Vagina (tissue), 2 donors: ENCODE measurements at places on chromosomes 1 and 21.

- DNase-seq = no peak
Measured at GRCh38 chr1:42838482-42839190, 7.8 kb upstream of the ZNF691 start.

DNA sequence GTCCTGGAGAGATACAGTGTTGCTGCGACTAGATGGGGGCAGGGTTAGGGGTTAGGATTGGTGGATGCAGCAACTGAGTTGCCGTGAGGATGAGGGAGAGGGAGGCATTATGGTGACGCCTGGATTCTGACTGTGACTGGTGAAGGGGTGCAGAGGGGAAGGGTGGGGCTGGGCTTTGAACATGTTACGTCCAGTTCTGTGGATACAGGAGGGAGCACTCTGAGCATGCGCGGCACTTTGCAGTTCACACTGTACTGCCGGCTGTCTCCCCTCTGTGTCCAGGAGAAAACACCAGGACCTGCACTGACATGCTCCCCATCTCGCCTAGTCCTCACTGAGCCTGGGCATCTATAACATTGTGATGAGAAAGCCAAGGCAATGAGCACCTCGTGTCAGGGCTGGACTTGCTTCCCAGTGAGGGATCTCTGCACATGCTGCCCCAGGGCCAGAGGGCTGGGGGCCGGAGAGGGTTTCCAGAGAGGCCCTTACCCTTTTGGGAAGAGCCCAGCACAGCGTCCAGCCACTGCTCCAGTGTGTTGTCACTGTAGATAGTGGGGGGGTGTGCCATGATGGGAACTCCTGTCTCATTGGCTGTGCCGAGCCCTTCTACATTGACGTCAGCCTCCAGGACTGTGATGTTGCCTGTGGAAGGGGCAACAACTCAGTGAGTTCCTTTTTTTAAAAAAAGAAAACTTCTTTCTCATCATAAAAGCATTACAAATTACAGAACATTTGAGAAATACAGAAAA, 7.6 kb downstream of the FAM151A start:
- peak; percentile 85 for DNase-seq

DNA sequence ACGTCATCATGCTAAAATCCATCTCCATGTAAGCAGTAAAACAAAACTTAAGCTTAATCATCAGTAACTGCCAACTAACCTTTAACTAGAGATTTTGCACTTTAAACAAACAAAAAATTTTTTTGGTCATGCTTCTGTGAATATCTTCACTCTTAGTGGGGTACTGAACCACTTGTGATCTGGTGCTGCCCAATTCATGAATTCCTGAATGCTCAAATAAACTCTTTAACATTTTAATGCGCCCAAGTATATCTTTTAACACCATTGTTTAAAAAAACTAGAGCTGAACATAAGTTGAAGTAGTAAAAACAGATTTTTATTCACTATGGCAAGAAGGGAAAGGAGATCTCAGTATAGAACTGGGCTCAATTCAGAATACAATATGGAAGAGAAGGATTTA, 196.9 kb upstream of the USP24 start:
- DNase-seq = no peak

- no peak for DNase-seq
Measured at GRCh38 chr21:38958940-38959691, 153.4 kb downstream of the ETS2 start.

DNA sequence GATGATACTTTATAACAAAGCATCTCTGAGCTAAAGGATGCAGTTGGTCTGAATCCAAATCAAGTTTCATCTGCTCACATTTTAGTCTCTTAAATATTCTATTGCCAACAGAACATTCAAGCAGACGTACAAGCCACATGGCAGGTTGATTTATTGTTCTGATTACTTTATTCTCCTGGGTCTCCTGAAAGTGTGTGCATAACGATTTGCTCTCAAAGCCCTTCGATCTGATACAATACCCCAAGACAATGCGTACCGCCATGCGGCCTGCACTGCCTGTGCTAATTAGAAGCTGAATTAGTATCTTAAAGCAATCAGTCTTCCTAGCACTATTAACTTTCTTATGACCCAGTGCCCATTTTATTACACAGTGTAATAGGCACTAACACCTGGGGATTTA, 56.9 kb downstream of the FHAD1 start:
- DNase-seq = no peak

DNA sequence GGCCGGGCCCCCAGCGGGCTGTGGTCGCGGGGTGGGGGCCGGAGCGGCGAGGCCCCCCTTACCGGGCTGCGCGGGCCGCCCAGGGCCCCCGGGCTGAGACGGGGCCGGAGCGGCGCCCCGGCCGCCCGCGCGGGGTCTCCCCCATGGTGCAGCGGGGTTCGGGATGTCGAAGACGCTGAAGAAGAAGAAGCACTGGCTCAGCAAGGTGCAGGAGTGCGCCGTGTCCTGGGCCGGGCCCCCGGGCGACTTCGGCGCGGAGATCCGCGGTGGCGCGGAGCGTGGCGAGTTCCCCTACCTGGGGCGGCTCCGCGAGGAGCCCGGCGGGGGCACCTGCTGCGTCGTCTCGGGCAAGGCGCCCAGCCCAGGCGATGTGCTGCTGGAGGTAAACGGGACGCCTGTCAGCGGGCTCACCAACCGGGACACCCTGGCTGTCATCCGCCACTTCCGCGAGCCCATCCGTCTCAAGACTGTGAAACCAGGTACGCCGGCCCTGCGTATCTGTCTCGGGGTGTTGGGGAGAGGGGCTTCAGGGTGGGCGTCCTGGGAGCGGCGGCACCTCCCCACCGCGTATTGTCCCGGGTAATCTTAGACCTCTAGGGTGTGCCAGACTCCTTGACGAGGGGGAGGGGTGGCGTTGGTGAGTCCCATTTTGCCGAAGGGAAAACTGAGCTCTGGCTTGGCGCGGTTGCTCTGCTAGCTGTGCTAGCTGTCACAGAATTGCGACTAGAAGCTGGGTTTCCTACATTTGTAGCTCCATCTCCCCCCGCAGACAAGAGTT, 745 bp downstream of the MAGI3 start:
- peak; percentile 96 for DNase-seq

DNA sequence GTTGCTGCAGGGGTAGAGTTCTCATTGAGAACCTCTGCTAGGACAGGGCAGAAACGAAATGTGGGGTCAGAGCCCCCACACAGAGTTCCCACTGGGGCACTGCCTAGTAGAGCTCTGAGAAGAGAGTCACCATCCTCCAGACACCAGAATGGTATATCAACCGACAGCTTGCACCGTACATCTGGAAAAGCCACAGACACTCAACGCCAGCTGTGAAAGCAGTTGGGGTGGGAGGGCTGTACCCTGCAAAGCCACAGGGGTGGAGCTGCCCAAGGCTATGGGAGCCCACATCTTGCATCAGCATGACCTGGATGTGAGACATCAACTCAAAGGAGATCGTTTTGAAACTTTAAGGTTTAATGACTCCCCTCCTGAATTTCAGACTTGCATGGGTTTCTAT, 284.0 kb upstream of the DEPDC1 start:
- DNase-seq = no peak

DNA sequence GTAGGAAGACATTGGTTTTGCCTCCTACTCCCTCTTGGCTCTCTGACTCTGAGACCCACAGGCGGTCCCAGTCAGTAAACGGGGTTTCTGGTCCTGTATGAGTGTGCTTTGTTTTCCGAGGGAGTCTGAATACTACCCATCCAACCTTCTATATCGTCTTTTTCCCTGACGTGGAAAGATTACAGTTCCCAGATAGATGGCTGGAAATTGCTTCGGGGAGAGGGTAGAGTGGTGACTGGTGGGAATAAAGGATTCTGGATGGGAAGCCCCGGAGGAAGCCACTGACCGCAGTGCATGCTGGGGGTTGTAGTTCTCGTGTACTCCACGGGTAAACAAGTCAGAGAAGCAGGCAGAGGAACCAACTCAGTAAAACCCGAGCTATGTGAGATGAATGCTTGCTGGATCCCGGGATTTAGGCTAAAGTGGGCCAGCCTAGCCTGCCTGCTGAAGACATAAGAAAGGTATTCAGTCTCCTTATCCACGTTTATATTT, 66.2 kb upstream of the IRF2BP2 start:
- DNase-seq = no peak

- no peak for DNase-seq
Measured at GRCh38 chr1:218692808-218693207, 347.7 kb downstream of the TGFB2 start.

DNA sequence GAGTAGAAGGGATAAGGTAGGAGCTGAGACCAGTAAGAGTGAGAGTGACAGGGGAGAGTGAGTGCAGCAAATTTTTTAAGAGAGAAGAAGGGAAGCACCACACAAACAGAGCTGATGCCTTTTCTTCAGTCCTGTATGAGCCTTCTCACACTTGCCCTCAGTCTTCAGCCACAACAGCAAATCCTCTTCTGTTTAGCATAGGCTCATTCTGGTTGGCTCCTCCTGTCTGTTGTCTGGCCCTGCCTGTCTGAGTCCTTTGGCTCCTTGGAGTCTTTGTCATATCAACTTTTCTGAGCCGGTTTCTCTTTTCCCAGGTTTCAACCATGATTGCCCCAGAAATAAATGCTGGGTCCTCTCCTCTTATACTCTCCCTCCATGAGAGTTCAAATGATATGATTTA, 12.7 kb upstream of the CASQ1 start:
- DNase-seq = no peak

GRCh38 chr1:3027611-3028371, 6.5 kb downstream of the ACTRT2 start:
- no peak for DNase-seq

GRCh38 chr21:31111093-31111492, 72.8 kb upstream of the KRTAP19-8 start:
- no peak for DNase-seq
